ENCODE measurements at places on chromosomes 6 and 20. TPM values are rescaled to one million over a fixed set of nuclear protein-coding genes. Genes with fewer than 3 reads are reported as not detected.

MAP3K5 gene
- 3.4 TPM for total RNA-seq

SAMD3 gene
- not detected for total RNA-seq

OR2H1 gene
- total RNA-seq = not detected

BNIP5 gene
- not detected for total RNA-seq

CEP43 gene
- total RNA-seq = 38.9 TPM

Data from Daoy (cell line).